ENCODE measurements at places on chromosomes 4 and X.

DNA sequence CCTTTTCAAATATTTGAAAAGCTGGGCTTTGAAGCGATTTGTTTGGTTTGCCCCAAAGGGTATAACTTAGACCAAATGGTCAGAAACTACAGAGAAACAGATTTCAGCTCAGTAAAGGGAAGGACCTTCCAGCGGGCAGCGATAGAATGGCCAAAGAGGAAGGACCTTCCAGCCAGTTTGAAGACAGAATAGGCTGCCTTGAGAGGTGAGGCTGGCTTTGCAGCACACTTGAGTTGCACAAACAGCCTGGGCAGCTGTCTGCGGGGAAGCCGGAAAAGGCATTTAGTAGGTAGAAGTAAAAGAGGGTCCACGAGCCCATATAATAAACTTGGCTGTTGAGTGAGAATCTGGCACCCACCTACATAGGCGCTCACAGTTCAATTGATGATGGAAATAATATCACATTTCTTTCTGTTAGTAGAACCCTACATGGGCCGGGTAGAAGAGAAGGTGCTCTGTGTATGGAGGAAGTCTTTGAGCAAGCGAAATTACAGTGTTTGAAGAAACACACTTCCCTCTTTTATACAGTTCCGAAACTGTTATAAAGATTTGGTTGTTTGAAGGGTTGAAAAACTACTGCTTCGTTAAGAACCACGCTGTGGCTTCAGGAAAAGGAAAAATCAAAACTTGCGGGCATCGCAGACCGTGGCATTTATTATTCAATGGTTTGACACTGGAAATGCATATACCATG, 75.0 kb upstream of the SORBS2 start:
- DNase-seq, result no peak

GRCh38 chrX:99078301-99078700, 1331.8 kb downstream of the PCDH19 start:
- no peak for DNase-seq

DNA sequence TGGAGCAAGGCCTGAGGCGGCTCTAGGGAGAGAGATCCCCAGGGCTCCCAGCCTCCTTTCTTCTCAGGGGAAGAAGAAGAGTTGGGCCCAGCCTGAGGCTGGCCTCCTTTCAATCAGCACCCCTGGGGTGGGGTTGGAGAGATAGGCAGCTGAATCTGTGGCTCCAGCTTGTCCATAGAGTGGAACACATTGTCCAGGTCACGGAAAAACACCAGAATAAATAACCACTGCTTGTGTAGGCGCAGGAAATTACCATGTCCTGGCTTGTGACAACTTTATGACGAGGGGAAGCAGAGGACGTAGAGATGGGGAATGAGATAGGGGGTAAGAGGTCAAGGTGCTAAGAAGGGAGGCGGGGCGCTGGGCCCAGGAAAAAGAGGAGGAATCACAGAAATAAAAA, 80.8 kb upstream of the EFNB1 start:
- DNase-seq, result no peak

- no peak for DNase-seq
Observed at GRCh38 chr4:15885422-15885821, 53.1 kb downstream of the FGFBP1 start.

DNA sequence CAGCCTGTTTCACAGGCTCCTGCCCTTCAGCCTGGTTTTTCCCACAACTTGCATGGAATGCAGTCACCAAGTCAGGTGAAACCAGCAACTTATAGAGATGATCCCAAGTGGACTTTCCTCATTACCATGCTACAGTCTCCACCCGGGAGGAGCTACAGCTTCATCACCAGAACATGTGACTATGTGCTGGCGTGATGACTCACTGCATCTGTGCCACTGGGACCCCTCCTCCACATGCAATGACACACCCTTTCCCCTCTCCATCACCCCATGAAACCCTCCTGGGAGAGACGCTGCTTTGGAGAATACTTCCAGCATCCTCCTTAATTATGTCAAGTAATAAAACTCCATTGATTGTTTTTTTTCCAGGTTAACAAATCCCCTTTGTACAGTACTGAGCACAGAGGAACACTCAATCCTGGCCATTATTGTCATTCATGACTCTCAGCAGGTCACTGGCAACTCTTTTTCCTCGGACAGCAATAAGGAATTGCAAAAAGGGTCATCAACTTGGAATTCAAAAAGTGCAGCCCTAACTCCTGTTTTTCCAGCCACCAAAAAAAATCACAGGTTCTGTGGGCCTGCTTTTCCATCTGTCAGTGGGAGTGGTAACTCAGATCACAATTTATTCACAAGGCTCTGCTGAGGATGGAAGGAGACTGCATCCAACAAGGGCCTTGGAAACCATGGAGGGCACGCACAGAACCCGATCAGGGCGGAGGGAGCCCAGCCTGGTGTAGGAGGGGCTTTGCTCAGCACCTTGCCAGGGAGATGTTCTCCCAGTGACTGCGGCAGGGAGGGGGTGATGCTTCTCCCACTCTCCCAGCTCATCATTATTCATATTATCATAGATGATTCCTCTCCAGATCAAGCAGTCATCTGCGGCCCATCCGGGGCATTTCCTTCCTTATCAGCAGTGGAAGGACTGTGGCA, 17.4 kb downstream of the QDPR start:
- no peak for DNase-seq

DNA sequence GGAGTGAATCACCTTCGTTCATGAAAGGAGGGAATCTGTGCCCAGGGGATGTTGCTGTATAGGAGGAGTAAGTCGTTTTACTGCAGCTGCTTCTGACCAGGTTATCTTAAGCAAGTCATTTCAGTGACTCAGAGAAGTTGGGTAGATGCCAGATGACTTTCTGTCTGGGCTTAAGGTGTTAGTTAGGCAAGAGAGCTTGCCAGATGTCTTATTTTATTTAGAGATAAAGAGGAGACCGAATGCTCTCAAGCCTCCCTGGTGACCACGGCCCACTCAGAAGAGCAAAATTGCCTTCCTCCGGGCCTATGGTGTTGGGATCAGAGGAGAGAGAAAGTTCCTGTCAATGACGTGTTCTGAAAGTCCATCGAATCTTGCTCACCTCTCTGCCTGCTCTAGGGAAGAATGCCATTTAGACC, 16.3 kb upstream of the ZNF827 start:
- no peak for DNase-seq

- no peak for DNase-seq
Observed at GRCh38 chr4:173289353-173289727, 44.8 kb downstream of the HMGB2 start.

GRCh38 chrX:65696613-65697012, 29.2 kb downstream of the MSN start:
- DNase-seq, result no peak

DNA sequence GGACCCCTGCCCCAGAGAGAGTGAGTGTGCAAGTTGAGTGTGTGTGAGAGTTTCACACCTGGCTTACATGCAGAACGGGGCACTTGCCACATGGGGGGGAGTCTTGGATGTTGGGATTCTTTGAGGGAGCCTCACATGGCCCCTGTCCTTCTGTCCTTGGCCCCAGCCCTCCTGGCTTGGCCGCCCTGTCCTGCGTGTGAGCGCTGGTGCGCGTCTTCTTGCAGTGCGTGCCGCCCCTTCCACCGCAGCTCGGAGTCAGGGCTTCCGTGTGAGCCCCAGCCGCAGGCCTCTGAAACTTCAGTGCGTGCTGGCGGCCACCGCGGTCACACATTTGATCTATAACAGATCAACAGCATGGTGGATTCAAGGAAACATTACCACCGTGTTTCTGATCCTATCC, 30.1 kb upstream of the HGFAC start:
- no peak for DNase-seq

GRCh38 chr4:119525005-119525749, 103.4 kb downstream of the PDE5A start:
- no peak for DNase-seq

DNA sequence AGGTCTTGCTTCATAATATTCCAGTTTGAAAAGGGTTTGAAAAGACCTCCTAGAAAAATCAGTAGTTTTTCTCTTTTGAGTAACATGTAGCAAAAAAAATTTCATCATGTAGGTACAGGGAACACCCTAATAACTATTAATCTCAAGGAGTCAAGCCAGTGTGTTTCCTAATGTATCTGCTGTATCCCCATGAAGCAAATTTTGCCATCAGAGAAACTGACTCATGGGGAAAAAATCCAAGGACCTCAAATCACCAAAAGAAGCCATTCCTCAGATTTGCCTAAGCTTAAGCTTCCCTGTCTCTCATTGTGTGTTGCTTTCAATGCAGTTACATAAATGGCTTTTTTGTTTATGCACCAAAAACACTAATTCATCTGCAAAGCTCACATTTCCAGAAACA, 29.7 kb downstream of the F9 start:
- DNase-seq, result no peak

DNA sequence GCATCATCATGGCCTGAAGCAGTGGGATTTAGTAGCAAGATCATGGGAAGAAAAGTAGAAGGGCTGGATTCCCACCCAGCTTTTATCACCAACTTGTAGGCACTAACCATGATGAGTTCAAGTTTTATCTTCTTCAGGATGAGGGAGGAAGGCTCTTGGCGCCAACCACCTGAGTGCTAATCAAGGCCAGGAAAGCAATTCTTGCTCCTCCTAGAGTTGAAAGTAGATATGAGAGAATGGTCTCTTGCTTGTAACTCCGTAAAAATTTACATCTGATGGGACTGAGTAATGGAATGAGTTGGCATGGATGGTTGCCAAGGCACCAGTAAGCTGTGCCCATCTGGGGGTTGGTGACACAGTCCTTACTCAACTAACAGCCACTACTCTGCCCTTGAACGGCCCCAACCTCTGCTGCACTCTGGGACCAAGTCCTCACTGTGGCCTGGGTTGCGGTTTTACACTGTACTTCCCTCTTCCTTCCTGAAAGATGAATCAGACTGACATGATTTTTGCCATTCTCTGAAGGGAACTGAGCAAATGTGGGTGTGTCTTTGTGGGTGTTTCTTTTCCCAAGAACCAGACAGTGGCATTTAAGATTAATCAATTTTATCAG, 39.4 kb upstream of the NDP start:
- no peak for DNase-seq

- DNase-seq, result no peak
Observed at GRCh38 chr4:3320361-3321023, 27.7 kb downstream of the RGS12 start.

DNA sequence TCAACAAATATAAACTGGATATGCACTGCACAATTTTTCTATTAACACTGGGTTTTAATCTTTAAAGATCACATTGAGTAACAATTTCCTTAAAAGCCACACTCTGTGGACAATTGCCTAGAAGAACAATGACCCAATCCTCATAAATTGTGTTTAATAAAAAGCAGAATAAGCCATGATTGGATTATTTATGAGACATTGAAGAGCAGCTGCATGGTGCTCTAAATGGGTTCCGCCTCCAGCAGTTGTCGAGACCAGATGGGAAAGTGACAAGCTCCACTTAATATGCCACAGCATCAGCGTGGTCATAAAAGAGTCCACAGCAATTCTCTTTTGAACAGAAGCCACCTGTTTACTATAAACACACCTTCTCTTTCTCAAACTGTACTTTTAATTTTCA, 635.2 kb upstream of the FRG1 start:
- no peak for DNase-seq

DNA sequence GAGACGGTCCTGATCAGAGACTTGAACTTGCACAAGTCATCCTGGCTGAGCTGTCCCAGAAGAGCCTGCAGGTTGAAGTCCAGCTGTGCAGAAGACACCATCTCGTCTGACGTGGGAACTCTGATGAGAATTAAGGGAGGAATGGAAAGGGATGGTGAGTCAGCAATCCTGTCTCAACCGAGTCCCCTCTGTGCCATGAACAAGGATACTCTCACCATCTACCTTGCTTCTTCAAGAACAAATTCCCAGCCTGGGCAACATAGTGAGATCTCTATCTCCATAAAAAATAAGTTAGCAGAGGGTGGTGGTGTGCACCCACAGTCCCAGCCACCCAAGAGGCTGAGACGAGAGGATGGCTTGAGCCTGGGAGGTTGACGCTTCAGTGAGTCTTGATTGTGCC, at the start of gene NLRP2B:
Gene NLRP2B, minus strand, starts transcription at position 101 of the 400 bp plus-strand sequence.
- no peak for DNase-seq

DNA sequence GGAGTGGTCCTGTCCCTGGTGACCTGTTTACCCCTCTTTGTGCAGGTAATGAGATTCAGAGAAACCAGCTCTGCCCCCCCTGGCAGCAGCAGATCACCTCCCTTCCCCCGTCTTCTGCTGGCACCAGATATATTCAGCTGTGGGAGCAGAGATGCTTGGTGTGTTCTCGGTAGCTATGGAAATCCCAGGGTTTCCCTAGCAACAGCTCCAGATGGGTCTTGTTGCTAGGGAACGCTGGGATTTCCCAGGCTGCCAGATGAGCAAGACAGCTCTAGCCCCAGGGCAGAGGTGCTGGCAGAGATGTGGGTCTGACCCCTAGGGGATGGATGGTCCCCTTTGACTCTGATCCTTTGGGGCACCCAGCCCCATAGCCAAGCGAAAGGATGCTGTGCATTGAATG, 20.2 kb downstream of the CETN2 start:
- DNase-seq, result no peak

DNA sequence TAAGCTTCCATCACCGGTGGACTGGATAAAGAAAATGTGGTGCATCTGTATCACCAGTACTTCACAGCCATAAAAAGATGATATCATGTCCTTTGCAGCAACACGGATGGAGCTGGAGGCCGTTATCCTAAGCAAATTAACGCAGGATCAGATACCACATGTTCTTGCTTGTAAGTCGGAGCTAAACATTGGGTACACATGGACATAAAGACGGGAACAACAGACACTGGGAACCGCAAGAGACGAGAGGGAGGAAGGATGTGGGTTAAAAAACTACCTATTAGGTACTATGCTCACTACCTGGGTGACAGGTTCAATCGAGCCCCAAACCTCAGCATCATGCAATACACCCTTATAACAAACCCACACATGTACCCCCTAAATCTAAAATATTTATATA, 16.3 kb upstream of the IDS start:
- no peak for DNase-seq

DNA sequence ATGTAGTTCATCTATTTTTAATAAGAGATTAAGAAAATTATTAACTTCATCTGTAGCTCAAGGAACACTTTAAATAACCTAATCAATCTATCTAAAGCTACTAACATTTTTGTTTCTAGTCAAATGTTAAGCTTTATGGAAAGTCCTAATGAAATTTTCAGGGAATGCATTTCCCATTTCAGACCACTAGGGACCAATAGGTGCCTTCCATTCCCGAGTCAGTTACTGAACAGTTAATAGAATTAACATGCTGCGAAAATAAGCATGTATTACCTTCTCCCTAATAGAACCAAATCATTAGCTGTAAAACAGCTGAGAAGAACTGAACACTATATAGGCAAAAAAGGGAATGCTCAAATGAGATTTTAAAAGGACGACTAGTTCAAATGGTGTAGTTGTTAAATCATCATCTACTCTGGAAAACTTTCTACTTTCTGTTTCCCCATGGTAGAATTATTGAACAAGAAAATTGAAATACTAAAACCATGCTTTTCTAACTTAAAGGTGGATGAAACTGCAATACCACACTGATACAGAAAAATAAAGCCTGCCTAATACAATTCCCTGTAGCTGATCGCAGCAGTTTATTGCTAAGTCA, 22.5 kb downstream of the STX18 start:
- no peak for DNase-seq

- DNase-seq, result no peak
Observed at GRCh38 chrX:39170464-39170863, 369.2 kb downstream of the MID1IP1 start.

- no peak for DNase-seq
Observed at GRCh38 chrX:98654565-98654964, 1755.5 kb downstream of the PCDH19 start.

GRCh38 chr4:21815651-21816377, 132.8 kb downstream of the KCNIP4 start:
- no peak for DNase-seq

All from germinal center (tissue), 1 donor.